Naive B cell (primary cell): ENCODE measurements at places on chromosomes 3 and 15. TPM values are rescaled to one million over a fixed set of nuclear protein-coding genes. Genes with fewer than 3 reads are reported as not detected.
A peak's percentile ranks its signal among the peaks of the same experiment; 100 is the strongest.

The LRRC31 gene
- not detected for polyA plus RNA-seq

GRCh38 chr3:150631515-150632221 is 28.5 kb downstream of the SELENOT start:
- DNase-seq: no peak

The AHSG gene
- polyA plus RNA-seq: not detected

- no peak for DNase-seq
Observed at GRCh38 chr3:178777718-178778411, 241.6 kb downstream of the KCNMB2 start.

DNA sequence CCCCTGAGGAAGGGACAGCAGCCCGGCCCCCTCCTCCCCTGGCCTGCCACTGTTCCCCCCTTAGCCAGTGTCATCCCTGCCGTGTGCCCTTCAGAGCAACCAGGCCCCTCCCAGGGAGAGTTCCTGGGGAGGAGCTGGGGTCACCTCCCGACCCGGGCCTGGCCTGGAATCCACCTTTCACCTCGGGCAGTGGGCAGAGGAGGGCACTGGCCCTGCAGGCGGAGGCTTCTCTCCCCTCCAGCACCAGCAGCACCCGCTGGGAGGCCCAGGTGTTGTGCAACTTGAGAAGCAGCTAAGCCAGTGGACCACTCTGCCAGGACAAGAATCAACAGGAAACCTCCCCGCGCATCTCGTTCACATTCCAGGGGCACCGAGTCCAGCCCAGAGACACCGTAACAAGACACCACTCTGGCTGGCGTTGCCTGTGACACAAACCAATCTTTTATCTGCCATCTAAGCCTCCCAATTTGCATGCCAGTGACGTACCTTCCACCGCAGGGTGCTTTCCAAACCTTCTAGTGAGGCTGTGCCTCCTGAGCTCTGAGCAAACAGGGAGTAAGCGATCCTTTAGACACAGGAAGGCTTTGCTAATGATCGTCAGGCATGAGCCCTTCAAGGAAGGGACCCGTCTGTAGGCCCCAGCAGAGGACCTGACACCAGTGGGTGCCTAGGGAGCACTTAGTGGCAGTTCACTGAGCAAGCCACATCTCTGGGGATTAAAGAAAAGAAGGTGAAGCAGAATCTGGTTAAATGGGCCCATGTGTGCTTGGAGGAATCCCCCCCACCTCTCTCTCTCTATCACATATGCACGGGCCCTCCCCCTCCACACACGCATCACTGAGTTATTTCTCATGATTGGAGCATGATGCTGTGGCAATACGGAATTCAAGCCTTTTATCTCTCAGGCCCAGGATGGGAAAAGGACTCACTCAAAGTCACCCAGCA is 98.9 kb upstream of the TLE3 start:
- DNase-seq: peak; percentile 42

The RPSA gene
- 1,229 TPM for polyA plus RNA-seq

- DNase-seq: no peak
Observed at GRCh38 chr15:65923264-65923663, 54.0 kb downstream of the RAB11A start.

DNA sequence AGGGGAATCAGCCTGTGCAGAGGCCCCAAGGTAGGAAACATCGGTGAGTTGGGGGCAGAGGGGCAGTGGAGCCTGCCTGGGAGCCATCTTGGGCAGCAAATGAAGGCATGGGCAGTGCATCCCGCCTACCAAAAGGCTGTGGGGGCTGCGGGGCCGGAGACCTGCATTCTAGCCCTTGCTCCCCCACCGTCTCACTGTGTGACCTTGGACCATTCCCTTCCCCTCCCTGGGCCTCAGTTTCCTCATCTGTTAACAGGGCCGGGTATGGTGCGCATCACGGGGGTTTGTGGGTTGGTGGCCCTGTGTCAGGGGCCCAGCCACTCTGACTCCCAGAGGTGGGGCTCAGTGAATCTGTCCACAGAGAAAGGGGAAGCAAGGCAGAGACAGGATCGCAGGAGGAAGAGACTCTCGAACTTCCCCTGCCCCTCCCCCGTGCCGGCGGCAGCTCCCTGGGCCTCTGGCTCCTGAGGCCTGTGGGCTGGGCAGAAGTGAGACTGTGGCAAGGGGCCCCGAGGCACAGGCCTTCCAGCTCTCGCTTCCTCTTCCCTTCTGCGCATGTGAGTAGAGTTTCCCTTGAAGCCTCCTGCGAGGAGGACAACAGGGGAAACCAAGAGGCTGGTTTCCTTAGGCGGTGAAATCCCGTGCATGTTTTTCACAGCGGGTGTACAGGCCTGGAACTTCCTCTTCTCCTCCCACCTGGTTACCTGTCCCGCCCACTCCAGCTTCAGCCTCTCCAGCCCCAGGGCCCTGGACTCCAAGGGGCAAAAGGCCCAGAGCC is 42.9 kb downstream of the IDH2 start:
- DNase-seq: peak; percentile 96

DNA sequence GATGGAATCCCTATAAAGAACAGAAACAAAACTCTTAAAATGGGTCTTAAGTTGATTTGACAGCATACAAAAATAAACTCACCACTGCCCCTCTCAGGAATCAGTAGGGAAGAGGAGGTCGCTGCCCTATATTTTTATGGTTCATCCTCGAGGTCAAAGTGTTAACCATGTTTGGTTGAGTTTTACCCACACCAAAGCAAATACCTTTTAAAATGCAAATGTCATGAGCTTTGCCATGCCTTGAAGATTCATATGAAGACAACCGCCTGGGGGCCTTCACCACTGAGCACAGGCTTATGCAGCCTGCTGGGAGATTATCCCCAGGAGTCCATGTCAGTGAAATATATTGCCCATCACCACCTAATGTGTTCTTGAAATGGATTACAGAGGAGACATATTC is 66.1 kb downstream of the GLB1 start:
- no peak for DNase-seq

DNA sequence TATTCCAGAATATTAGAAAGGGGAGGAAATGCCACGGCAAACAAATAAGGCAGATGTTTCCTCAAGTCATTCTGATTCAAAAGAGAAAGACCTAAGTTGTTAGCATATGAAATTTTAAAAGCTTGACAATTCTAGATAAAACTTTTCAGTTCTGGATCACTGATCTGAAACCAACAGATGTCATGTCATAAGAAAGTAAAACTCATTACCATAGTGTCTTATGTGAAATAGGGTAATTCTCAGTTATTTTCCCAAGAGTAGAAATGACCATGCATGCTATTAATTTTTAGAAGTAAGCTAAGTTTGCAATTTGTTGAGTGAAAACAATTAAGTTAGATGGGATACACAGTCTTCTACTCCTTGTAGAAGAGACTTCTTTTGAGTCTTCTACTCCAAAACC is 630.3 kb downstream of the NAALADL2 start:
- DNase-seq: no peak

The ACTC1 gene
- polyA plus RNA-seq: not detected

DNA sequence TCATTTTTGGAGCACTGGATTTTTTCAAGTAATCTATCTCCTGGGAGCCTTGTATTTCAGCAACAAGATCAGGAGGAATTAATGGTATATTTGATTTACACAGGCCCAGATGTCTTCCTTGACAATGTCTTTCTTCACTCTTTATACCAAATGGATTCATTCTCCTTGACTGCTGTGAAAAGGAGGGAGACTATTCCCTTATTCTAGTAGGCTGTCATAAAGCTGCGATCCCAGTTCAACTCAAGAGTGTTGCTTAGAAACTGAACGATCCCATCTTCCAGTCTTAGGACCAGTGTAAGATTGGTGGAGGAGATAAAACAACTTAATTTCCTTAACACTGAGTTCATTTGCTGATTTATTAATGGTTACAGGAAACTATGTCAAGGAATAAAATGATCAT is 119.4 kb upstream of the ROBO1 start:
- DNase-seq: no peak

The CLSTN2 gene
- not detected for polyA plus RNA-seq

The NPRL2 gene
- polyA plus RNA-seq: 23.2 TPM

GRCh38 chr3:138901567-138901966 is 45.4 kb downstream of the FOXL2 start:
- no peak for DNase-seq

DNA sequence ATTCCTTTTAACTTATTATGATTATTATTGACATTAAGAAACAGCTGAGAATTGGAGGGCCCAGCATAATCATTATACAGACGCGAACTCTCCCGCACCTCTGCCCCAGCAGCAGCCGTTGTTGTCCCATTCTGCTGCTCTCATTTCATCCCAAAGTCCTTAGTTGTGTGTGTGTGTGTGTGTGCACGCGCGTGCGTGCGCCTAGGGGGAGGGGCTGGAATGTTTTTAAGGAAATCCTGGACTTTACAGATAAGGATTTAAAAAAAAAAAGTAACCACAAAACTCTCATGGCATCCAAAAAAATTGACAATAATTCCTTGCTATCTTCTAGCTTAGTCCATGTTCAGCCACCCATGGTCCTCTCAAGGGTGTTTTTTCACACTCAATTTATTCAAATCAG is 134.2 kb downstream of the WNT7A start:
- no peak for DNase-seq

The ADAMTS7 gene
- polyA plus RNA-seq: not detected

DNA sequence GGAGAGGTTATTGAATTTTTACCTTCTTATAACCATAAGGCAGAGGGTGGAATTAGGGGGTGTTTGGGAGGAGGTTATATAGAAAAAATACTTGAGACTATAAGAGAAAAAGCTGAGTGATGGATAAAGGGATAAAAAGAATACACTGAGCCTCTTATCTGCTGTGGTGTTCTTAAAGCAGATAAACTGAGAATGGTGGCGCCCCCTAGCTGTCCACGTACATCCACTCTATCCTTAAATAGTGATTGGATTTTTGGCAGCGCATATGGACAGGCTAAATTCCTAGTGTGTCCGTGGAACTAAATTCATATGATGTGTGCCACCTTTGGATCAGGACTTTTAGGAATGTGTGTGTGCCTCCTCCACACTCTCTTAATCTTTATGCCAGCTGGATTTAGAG is 121.1 kb downstream of the OXSM start:
- peak; percentile 16 for DNase-seq

The LRRN1 gene
- not detected for polyA plus RNA-seq

GRCh38 chr15:69841113-69841828 is 256.4 kb downstream of the TLE3 start:
- no peak for DNase-seq

The FBXL22 gene
- 0.37 TPM for polyA plus RNA-seq

- no peak for DNase-seq
Observed at GRCh38 chr15:51126842-51127241, 32.1 kb upstream of the TNFAIP8L3 start.

The STAB1 gene
- not detected for polyA plus RNA-seq

The GOLGA6A gene
- not detected for polyA plus RNA-seq

The PRSS50 gene
- polyA plus RNA-seq: not detected

- no peak for DNase-seq
Observed at GRCh38 chr3:100850701-100851100, 141.4 kb downstream of the TFG start.

DNA sequence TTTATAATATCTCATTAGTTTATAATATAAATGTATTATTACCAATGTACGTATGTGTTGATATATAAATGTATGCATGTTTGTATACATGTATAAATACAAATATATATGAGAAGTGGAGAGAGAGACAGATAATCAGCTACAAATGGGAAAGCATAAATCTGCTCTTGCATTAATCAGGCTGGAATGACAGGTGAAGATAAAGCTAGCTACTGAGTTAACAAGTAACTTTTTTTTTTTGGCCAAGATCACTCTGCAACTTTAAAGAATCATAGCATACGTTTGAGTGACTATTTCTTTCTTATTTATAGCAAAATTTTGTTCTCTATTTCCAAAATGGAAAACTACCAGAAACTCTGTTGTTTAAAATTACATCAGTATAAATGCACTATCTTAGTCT is 422.8 kb downstream of the SI start:
- DNase-seq: no peak

GRCh38 chr3:164155400-164155799 is 922.9 kb downstream of the SI start:
- no peak for DNase-seq

DNA sequence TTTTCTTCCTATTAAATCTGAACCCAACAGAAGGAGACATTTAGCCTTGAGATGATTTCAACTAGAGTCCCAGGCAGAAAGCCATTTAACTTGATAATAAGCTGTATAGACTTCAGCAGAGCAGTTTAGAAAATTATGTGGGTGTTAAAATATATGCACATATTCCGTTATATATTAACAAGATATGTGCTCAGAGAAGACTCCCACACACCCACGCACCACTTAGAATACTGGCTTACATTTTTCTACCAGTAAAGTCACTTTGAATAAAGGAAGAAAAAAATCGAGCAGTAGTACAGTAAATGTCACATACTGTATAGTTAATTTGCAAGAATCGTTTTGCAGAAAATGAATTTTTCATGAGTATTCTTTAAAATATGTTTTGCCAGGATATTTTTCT is 599.3 kb downstream of the FGF12 start:
- DNase-seq: no peak

GRCh38 chr3:161107311-161107710 is 2.2 kb upstream of the B3GALNT1 start:
- no peak for DNase-seq

DNA sequence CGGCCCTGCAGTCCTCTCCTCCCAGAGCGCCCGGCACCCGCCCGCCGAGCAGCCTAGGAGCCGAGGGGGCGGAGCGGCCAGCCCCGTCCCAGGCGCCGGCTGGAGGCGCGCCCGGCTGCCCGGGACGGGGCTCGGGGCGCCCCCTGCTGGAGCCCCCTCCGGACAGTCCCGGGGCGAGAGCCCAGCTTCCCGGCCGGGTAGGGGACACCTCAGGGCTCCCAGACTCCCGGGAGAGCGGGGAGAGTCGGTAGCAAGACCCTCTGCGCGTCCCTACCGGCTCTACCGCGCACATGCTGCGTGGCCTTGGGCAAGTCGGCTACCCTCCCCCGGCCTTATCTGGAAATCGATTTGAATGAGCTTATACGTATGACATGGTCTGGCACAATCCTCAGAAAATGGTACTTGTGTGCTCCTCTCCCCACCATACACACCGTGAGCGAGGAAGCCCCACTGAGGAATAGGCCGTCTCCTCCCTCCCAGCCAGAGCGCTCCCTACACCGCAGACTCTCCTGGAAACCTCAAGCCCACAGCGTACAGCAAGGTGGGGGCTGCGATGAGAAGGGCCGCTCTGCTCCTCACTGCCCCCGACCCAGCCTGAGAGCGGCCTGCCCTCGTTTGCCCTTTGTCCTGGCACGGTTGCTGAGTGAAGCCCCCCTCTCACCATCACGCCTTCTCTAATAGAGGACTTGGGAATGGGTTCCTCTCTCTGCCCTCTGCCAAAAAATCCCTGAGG is at the start of gene DAPK2:
TSS of gene DAPK2 (minus strand) at position 65 of the 733 bp plus-strand sequence. CDS start 6,224 bp downstream, outside the sequence.
- DNase-seq: peak; percentile 37
